ENCODE measurements at places on chromosomes 16 and 17.

DNA sequence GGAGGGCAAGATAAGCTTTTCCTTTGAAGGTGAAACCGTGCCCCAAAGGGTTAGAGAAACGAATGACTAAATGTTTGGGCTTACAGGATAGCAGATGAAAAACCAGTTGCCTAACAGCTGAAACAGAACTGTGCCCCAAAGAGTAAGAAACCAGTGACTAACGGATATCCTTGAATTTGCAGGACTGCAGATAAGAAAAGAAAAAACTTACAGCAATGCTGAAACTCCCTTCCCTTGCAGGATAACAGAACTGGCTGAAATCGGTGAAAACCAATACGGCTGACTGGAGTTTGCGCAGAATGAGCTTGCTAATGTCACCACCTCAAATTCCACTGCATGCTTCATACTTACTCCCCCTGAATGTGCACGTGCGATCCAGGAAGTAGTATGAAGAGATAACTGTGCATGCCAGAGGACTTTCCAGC, 175.2 kb upstream of the NLRP1 start:
- DNase-seq, result no peak

- no peak for DNase-seq
These were observed 25.2 kb upstream of the CFAP20 start for GRCh38 chr16:58154345-58154744.

DNA sequence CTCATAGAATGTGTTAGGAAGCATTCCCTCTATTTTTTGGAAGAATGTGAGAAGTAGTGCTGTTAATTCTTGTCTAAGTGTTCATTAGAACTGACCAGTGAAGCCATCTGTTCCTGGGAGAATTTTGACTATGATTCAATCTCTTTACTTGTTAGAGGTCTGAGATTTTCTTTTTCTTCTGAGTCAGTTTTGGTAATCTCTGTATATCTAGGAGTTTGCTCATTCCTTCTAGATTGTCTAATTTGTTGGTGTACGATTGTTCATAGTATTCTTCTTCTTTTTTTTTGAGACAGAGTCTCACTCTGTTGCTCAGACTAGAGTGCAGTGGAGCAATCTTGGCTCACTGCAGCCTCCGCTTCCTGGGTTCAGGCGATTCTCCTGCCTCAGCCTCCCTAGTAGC, 20.4 kb downstream of the NFATC3 start:
- no peak for DNase-seq

DNA sequence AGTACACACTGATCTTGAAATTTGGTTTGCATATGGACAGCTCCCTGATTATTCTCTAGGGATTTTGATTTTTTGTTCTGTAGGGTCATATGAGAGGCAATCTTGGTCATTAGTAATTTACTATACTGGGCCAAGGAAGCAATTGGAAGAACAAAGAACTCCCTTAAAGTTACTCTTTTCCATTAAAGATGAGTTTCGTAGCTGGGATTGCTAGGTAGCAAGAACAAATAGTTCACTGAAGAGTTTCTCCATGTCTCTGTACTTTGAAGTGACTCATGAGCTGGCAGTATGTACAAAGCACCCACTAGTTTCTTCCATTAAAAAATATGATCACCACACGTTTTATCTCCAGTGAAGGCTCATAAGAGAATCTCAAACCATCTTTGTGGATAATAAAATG, 6.2 kb upstream of the BCAS3 start:
- DNase-seq, result no peak

DNA sequence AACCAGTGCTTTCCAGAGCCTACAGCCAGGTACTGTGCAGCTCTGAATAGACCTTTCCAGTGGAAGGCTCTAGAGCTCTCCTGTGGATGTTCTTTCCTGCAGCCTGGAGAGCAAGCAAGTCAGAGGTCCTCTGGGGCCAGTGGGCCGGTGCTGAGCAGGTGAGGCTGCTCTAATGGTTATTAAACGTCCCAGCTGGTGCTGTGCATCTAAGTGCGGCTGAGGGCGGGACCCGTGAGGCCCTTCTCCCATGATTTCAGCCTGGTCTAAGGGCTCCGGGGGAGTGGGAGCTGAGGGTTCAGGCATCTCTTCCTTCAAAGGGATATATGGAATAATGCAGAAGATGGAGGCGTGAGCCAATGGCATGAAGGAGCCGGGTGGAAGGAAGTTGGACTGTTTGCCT, 83.7 kb upstream of the SDK2 start:
- DNase-seq, result no peak

DNA sequence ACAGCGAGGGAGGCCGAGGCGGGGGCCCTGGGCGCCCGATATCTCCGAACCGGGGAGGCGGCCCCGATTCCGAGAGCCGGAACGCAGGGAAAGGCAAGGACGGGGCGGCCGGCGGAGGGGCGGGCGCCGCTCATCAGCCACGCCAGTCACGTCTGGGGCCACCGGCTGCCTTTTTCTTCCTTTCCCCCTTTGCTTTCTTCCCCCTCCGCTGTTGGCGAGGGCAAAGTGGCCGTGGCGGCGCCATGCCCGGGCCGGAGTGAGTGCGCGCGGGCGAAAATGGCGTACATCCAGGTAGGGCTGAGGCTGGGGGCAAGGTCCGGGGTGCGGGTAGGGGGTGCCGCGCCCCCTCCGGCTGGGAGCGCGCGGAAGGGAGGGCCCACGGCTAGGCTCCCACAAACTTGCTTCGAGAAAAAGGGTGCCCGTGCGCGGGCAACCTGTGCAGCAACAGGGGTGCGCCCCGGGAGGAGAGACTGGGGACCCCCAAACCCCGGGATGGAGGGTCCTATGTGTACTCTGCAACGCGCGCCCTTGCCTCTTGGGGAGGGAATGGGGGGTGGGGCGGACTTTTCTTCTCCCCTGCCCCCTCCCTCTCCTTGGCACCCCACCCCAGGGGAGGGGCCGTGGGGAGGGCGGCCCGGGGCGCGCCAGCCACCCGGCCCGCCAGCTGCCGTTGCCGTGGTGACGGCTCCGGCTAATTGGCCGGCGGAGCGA, 486 bp downstream of the SYT17 start:
- no peak for DNase-seq

Data from NCI-H2081 treated with DMSO at 0.1 percent for 48 hours (cell line).